ENCODE measurements at places on chromosomes 2 and 18.

DNA sequence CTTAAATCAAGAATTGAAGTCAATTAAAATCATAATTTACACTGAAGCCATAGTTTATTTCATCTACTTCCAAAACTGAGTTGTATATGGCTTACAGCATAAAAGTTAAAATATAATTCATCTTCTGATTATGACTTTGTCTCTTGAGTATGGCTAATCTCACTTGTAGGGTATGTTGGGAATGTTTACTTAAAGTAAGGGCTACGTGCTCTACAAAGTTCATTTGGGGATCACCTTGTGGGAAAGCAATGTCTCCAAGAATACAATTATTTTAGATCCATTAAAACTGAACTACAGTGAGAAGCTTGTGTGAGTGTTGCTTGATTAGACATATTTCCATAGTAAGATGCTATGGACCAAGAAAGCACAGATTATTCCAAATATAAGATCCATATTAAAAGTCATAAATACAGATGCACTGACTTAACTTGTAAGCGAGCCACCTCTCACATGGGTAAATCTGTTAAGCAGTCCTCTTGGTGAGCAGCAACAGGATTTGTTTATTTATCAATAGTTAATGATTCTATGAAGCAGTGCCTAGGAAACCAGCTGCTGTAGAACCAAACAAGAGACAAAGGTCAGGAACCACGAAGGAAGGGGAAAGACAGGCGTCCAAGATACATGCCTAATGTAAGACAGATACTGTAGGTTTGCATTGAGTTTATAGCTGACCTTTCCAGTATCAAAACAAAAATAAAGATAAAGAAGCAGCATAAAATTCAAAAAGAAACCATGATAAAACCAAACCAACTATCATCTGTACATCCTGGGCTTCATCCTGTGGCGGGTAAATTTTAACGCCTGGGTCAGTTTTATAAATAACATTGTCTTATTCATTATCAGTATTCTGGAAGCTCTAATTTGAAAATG is 24.8 kb downstream of the DSG4 start:
- DNase-seq = no peak

DNA sequence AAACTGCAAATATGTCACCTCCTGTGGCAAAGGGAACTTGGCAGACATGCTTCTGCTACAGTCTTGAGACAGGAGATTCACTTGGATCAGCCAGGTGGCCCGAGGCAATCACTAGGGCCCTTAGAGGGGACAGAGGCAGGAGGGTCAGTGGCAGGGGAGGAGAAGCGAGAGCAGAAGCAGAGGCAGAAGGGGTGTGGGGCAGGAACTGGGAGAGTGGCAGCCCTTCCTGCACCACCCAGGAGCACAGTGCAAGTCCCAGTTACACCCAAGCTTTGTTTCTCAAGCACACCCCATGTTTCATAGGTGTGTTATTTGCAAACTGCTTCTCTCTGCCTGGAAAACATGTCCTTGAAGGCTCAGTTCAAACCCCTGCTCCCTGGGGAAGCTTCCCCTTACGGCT is 309.7 kb upstream of the MYT1L start:
- DNase-seq = no peak

- DNase-seq = no peak
Measured at GRCh38 chr2:234334756-234335155, 162.1 kb downstream of the ARL4C start.

DNA sequence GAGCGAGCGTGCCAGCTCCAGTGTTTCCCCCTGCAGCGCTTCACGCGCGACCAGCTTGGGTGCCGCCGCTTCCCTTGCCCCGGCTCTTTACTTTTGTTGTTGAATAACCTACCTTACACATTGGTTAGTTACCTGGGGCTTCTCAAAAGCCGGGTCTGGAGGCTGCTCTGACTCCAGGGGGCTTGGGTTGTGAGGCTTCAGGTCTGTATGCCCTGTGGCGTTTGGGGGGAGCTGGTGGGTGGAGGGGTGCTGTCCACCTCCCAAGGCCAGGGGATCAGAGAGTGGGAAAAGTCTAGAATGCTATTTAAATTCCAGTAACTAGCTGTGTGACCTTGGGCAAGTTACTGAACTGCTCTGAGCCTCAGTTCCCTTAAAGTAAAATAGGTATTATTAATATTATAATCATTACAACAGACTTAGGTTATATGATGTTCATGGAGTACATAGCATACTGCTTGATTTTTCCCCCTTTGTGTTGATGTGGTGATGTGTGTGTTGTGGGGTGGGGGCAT is 770 bp downstream of the LYPD6B start:
- no peak for DNase-seq

GRCh38 chr2:168096158-168096557 is 151.2 kb downstream of the STK39 start:
- DNase-seq = no peak

GRCh38 chr2:209805351-209805750 is 33.7 kb downstream of the UNC80 start:
- no peak for DNase-seq

- no peak for DNase-seq
Measured at GRCh38 chr18:13164406-13164805, 54.2 kb upstream of the LDLRAD4 start.

DNA sequence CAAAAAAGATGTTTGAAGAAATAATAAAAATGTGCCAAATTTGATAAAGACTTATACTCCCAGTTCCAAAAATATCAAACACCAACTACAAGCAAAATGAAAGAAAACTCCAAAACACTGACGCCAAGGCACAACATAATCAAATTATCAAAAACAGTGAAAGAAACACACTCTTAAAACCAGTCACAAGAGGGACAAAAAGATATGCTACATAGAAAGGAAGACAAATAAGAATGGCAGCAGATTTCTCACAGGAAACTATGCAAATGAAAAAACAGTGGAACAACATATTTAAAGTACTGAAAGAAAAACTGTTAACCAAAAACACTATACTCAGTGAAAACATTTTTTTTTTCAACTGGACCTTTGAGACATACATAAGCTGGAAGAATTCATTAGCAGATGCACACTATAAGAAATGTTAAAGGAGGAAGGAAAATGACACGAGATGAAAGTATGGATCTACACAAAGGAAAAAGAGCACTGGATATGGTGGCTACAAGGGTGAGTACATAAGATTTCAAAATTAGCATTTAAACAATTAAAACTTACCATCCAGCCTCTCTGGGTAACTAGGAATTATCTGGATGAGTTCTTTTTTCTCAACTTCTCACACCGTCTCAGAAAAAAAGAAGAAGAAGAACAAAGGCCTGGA is 94.0 kb upstream of the ACVR1C start:
- DNase-seq = no peak

DNA sequence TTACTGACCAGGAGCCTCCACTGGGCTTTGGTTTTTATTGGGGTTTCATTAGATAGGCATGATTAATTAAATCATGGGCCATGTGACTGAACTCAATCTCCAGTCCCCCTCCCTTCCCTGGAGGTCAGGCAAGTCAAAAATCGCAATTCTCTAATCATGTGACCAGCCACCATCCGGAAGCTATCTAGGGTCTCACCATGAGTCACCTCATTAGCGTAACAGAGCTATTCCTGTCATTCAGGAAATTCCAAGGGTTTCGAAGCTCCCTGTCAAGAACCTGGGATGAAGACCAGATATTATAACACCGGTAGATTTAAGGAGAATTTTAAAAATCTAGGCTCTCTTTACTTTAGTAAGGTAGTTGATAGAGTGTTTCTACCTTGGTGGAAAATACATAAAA is 180.3 kb upstream of the TCF4 start:
- no peak for DNase-seq

DNA sequence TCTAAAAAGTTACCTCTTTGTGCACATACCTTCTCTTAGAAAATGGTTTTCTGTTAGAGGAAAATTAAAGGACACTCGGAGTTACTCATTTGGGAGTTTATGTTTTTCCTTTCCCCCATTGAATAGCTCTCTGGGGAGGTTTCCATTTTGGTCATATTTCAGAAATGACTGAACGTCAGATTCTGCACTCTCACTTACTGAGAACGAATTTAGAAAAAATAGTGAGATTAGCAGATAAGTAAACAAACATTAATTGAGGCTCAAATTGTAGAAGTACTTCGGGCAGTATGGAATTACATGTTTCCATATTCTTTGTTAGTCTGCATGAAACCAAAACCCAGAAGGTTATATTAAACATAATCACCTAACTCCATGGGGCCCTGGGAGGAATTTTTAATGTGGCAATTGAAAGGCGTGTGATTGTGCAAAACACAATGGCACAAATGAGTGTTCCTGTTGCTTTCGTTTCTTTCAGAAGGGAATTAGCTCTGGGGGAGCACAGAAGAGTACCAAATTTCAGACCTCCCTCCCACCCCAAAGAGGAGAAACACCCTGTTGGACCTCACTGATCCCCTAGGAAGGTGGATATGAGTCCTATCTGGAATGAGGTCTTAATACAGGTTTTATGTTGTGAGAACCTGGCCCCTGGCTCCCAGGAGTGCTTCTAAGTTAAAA is 212.3 kb downstream of the BCL2 start:
- DNase-seq = no peak

DNA sequence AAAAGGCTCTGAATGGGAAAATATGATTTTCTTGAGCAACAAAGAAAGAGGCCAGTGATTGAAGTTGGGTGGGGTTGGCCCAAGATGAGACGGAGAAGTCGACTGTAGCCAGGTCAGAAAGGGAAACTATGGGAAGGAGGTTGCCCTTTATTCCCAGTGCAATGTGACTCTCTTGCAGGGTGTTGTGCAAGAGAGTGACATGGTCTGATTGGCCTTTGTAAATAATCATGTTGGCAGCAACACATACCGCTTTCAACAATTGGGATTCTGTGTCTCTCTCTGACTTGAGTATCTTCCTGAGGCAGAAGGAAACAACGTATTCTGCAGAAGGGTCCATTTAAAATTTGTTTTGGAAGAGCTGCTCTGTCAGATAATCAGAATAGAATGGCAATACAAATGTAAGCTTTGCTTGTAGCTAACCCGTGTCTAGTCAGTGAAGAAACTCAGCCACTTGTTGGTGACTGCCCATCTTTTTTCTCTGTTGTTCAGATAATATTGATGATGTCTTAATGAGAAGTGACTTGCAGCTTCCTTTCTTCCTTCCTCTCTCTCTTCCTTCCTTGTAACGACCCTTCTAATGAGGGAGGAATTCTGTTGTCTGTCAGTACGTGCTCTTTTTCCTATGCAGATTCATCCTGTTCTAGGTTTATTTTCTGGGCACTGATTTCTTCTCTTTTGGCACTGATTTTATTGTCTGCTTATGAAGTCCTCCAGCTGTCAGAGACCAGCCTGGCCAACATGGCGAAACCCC is 311.0 kb upstream of the FAM98A start:
- no peak for DNase-seq
